ENCODE measurements at places on chromosomes 12 and 14.

GRCh38 chr14:103688441-103688840, 26.8 kb downstream of the XRCC3 start:
- H3K4me3 ChIP-seq, result no peak overlapping the region
- H3K36me3 ChIP-seq, result no peaks in the 10 kb centered on the region
- no peaks in the 10 kb centered on the region for H3K27me3 ChIP-seq
- no peak for DNase-seq
- H3K27ac ChIP-seq, result no peak overlapping the region

GRCh38 chr14:55327179-55327578, 56.0 kb downstream of the FBXO34 start:
- H3K27ac ChIP-seq, result no peak overlapping the region
- H3K4me1 ChIP-seq, result peaks cover 2% of the 10 kb centered on the region
- H3K36me3 ChIP-seq, result no peaks in the 10 kb centered on the region
- no peak overlapping the region for H3K4me3 ChIP-seq

GRCh38 chr12:77082021-77082420, 16.7 kb upstream of the E2F7 start:
- no peaks in the 10 kb centered on the region for H3K4me1 ChIP-seq
- no peaks in the 10 kb centered on the region for H3K27me3 ChIP-seq
- no peak for DNase-seq

GRCh38 chr12:30308010-30308717, 387.5 kb downstream of the IPO8 start:
- no peaks in the 10 kb centered on the region for H3K4me1 ChIP-seq
- DNase-seq, result no peak
- H3K27ac ChIP-seq, result no peak overlapping the region
- H3K36me3 ChIP-seq, result no peaks in the 10 kb centered on the region

GRCh38 chr14:105492971-105493871, 2.2 kb downstream of the TEDC1 start:
- peaks cover 17% of the 10 kb centered on the region for H3K4me1 ChIP-seq
- no peaks in the 10 kb centered on the region for H3K27me3 ChIP-seq
- H3K4me3 ChIP-seq, result no peak overlapping the region
- no peaks in the 10 kb centered on the region for H3K36me3 ChIP-seq
- DNase-seq, result no peak

DNA sequence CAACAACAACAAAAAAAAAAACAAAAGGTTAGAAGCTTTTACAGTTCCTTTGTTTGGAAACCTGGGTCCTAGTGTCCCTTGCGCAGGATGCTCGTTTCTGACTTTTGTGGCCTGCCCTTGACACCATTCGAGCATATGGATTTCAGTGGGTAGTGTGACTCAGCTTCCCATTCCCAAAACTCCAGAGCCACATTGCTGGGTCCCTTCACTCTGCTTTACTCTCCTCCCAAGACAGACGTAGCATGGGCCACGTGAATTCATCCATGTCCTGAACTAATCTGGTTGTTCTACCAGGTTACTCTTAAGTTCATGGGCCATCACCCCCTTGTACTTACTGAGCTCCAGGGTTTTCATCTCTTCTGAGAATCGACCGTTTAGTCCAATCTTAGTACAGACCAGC, 68.0 kb upstream of the MAX start:
- H3K27ac ChIP-seq, result no peak overlapping the region
- no peak overlapping the region for H3K4me3 ChIP-seq
- H3K36me3 ChIP-seq, result no peaks in the 10 kb centered on the region
- DNase-seq, result no peak

- H3K27me3 ChIP-seq, result no peaks in the 10 kb centered on the region
- H3K4me1 ChIP-seq, result no peaks in the 10 kb centered on the region
- DNase-seq, result no peak
- H3K27ac ChIP-seq, result no peak overlapping the region
- H3K4me3 ChIP-seq, result no peak overlapping the region
- no peaks in the 10 kb centered on the region for H3K36me3 ChIP-seq
Measured at GRCh38 chr14:98960617-98961013, 311.4 kb downstream of the BCL11B start.

- no peak for DNase-seq
- H3K27ac ChIP-seq, result no peak overlapping the region
- no peaks in the 10 kb centered on the region for H3K36me3 ChIP-seq
- H3K4me3 ChIP-seq, result no peak overlapping the region
Measured at GRCh38 chr14:92453691-92454090, 59.9 kb upstream of the RIN3 start.
